ENCODE measurements at places on chromosomes 1 and 21.

- no peak for DNase-seq
Measured at GRCh38 chr1:30290581-30290980, 432.8 kb downstream of the MATN1 start.

DNA sequence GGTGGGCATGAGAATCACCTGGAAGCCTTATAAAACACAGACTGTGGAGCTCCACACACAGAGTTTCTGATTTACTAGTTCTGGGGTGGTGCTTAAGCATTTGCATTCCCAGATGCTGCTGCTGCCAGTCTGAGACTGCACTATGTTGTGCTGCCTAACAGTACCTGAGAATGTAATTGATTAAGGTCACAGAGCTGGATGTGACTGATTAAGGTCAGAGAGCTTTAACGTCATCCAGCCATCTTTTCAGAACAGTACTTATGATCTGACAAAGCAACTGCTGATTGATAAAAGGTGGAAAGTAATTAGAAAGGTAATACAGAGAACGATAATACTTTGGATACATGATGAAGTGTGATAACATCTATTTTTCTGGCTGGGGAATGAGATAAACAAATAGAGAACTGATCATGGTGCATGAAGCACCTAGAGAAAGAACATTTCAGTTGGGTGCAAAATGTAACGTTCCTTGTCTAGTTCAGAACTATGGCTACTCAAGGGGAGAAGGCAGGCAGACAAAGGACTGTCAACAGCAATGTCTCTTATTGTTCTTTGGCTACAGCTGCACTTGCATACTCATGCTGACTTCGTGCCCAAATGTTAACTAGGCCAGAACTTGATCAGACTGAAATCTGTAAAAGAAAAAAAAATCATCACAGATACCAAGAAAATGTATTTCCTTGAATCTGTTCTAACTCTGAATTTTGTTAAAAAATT, 3.7 kb upstream of the UCK2 start:
- DNase-seq = no peak

DNA sequence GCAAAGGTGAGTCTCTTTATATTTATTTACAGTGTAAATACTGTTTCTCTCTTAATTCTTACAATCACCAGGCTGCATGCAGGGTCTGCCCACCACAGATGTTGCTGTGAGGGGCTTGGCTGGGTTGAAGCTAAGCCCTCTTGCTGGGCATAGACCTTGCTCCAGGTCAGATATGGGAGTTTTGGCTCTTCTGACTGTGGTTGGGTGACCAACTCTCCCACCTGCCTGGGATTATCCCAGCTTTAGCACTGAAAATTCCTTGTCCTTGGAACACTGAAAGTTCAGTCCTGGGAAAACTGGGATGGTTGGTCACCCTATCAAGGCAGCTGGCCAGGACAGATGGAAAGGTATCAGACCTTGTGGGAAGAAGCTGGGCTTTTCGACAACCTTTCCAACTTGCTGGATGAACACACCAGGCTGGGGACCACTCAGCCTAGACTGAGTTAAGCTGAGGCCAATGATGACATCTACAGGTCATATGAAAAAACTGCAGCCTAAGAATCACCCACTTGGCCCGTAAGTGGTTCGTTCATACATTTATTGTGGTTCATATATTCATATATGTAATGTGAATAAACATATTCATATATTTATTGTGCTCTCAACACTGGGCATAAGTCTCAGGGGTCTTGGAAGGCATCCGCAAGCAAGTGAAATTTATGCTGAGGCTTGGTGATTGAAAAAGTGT, 26.6 kb upstream of the HPDL start:
- DNase-seq = peak; percentile 34

GRCh38 chr1:69852706-69853105, 285.0 kb downstream of the LRRC7 start:
- DNase-seq = no peak

DNA sequence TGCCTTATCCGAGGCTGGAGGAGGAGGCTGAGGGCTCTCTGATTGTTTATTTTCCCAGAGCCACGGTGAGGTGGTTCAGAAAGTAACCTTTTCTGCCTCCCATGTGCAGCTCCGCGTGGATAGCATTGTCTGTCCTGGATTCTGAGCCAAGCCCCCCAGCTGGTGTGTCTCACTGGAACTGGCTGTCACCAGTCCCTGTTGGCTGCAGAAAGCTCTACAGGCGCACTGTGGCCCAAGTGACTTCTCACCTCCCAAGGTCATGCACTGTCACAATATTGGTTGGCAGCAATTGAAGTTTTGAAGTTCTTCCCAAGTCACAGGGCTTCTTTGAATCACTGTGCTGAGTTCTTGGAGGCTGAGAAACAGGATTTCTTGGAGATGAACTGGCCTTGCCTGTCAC, 8.2 kb downstream of the BMP8A start:
- no peak for DNase-seq

- DNase-seq = no peak
Measured at GRCh38 chr1:112544011-112544688, 35.4 kb downstream of the WNT2B start.

GRCh38 chr1:200740571-200741208, 2.0 kb downstream of the CAMSAP2 start:
- no peak for DNase-seq

DNA sequence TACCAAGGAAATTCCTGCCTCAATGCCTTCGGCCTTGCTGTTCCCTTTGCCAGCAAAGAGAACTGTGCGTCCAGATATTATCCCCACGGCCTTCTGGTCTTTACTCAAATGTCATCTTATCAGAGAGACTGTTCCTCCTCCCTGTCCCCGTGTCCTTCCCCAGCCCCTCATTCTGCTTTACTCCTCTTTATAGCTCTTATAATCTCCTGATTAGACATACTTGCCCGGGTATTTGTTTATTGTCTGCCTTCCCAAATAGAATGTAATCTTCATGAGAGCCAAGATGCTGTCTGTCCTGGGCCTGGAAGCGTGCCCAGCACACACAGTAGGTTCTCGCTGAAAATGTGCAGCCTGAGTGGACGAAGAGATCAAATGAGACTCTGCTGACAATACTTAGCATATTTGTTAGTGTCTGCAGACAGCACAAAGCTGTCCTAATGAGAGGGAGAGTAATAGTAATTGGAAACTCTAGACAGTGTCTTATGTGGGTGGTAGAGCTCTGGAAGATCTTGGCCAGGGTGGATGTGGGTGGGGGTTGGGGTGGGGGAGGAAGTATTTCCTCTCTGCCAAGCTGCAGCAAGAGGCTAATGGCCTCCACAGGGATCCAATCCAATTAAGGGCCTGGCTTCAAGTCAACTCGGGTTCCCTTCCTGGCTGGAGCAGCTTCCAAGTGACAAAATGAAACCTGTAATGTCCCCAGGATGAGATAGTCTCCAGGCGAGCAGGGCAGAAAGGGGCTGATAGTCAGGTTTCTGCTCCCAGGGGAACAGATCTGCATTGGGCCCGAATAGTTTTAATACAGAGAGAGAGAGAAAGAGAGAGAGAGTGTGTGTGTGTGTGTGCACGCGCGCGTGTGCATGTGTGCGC, 9.5 kb upstream of the CLIC4 start:
- no peak for DNase-seq

- DNase-seq = no peak
Measured at GRCh38 chr1:147171399-147172167, 687 bp downstream of the PRKAB2 start.

DNA sequence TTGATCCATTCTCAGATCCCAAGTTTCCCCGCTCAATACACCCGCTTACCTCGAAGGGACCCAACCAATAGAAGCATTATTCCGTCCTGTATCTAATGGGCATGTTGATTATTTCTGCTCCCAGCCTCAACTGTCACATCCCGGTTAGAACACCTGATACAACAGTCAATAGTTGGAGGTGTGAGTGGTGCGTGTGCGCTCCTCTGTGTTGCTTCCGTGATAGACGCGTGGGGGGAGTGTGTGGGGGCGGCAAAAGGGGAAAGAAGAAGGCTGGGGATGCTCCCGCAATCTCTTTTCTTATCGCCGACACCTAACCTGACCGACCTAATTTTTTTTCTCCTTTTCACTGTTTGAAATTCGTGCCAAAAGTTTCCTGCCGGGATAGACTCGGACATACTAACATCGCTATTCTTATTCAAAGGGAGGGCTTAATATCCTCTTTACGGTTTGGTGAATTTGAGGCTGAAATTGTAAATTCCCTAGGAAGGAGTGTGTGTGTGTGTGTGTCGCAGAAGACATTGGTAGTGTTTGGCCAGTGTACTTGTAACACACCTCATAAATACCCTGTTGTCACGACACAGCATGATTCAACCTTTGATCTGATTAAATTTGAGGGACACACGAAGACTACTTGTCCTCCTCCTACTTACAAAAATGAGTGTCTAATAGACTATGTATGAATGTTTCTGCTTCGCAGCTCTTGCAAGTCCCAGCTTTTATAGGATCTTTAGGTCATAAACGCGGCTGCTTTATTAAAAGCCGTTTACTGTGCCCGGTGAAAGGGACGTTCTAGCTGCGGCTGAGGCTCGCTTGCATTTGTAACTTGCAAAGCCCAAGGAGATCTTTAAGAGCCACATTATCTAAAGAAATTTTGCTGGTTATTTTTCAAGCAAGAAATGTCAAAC, 1.5 kb upstream of the PROX1 start:
- DNase-seq = no peak

DNA sequence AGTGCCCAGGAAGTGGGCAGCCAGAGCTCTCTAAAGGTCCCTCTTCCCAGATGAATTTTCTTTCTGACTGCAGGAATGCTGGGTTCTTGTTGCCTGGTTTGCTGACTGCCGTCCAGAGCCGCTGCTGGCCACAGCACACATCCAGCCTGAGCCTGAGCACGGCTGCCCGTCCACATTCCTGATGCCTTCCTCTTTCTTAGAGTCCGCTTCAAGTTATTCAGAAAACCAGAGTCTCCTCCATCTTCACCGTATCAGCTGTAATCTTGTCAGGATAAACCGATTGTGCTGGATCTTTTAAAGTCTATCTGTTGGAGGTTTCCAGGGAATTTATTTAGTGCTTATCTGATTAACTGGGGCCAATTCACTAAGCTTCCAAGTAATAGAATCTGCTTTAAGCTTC, 84.8 kb upstream of the BCAR3 start:
- no peak for DNase-seq

GRCh38 chr1:31033598-31033997, 31.9 kb downstream of the PUM1 start:
- DNase-seq = no peak

- no peak for DNase-seq
Measured at GRCh38 chr1:93079685-93080141, 630 bp downstream of the MTF2 start.

DNA sequence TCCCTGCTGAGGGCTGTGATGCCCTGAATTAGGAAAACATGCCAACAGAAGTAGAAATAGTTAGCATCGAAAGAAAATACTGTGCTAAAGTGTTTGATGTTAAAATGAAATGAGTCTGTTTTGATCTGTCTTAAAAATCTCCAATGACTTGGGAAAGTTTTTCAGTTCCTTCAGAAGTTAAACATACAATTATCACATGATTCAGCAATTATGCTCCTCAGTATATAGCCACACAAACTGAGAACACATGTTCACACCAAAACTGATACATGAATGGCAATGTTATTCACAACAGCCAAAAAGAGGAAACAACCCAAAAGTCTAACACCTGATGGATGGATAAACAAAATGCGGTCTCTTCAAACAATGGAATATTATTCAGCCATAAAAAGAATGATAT, 130.6 kb downstream of the PTPN14 start:
- no peak for DNase-seq

GRCh38 chr1:170695955-170696590, 32.1 kb downstream of the PRRX1 start:
- DNase-seq = no peak

DNA sequence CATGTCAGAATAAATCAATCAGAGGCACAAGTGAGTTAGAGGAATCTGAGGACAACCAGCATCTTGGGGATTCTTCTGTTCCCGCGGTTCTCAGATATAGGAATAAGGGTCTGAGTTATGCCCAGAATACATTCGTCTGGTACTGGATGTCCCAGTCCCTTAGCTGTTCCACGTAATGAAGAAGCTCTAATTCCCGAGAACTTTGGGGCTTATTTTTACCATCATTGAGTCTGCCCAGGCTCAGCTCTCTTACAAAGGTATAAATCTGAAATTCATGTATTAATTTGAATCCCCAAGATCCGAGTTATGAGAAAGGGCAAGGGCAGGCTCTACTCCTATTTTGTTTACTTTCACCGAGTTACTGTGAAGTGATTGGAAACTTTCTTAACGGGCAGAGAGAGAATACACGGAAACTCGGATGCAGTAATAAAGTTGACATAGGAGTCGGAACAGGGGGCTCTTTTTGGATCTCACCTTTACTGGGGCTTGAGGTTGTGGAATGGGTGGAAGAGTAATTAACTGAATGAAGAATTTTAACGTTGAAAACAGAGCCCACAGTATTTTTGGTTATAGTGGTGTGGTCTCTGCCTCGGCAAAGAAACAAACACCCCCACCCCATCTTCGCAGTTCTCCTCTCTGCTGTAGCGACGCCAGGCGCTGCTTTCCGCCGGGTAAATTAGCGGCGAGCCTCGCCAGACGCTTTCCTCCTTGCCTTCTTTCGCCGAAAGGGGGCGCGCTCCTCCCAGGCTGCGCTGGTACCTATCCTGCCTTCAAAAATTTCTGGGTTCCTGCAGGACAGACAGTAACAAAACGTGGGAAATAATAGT, 7.1 kb downstream of the PRRX1 start:
- DNase-seq = no peak

GRCh38 chr21:16667395-16667794, 845.4 kb upstream of the CXADR start:
- no peak for DNase-seq

DNA sequence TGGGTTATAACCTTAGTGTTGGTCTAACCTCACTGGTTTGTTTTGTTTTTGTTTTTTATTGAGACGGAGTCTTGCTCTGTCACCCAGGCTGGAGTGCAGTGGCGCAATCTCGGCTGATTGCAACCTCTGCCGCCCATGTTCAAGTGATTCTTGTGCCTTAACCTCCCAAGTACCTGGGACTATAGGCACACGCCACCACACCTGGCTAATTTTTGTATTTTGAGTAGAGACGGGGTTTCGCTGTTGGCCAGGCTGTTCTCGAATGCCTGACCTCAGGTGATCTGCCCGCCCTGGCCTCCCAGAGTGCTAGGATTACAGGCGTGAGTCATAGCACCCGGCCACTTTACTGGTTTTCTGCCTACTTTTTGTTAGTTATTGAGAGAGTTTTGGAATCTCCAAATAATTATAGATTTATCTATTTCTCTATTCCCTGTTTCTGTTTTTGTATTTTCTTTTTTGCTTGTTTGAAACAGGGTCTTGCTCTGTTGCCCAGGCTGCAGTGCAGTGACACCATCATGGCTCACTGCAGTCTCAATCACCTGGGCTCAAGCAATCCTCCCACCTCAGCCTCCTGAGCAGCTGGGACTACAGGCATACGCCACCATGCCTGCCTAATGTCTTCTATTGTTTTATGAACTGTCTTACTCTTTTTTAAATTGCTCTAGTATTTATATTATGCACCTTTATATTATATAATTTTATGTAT, 21.4 kb downstream of the SMG7 start:
- DNase-seq = no peak

GRCh38 chr1:159957824-159958268, 3.8 kb upstream of the SLAMF9 start:
- no peak for DNase-seq

GRCh38 chr1:174761335-174761734, 238.4 kb upstream of the CACYBP start:
- DNase-seq = no peak

- no peak for DNase-seq
Measured at GRCh38 chr1:41444785-41445184, 39.7 kb downstream of the EDN2 start.

GRCh38 chr1:59952065-59952464, 25.5 kb upstream of the CYP2J2 start:
- no peak for DNase-seq

Data from GM12892 (cell line).